ENCODE measurements at places on chromosomes 6 and 20.

DNA sequence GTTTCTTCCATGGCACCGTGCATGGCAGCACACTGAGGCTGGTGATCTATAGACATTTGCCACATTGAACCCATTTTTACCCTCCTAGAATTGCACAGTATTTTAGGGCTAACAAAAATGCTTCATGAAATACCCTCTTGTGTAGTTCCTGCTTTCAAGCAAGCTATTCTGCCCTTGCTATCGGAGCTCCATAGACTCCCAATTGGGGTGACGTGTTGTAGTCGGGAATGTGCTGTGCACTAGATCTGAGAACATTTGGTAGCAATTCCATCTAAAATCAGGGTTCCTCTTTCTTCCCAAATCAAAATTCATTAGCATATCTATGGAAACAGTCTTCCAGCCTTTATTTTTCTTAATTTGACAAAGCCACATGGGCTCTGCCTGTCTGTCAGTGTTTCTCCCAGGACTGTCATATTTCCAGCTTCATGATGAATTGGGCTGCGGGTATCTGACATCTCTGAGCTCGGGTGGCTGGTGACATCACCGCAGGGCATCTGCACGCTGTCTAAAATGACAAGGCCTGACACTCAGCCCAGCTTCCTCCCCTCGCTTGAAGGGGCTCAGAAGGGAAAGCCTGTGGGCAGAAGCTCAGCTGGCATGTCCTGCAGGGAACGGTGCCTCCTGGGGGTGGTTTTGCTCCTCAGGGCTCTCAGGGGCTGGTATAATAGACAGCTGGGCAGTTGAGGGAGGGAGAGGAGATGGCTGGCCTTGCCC, 406.4 kb downstream of the QKI start:
- DNase-seq, result peak; percentile 22

- no peak for DNase-seq
Measured at GRCh38 chr6:80988892-80989291, 763.6 kb downstream of the TENT5A start.

GRCh38 chr6:131063764-131064272, 773 bp upstream of the EPB41L2 start:
- peak; percentile 8 for DNase-seq

DNA sequence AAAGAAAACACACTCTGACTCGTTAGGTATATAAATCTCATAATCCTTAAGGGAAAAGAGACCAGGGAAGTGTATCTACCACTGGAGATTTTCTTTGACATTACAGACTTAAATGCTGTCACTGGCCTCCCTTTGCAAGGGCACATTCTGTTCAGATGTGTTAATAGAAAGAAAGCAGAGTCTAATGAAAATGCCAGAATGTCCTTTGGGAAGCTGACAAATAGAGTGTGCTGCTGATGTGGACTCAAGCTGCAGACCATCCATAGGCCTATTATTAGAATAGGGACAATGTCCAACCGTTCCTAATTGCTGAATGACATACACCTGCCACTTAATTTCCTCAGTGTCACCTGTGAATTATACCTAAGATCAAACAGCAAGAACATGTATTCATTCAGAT, 41.2 kb downstream of the SLC35D3 start:
- no peak for DNase-seq

DNA sequence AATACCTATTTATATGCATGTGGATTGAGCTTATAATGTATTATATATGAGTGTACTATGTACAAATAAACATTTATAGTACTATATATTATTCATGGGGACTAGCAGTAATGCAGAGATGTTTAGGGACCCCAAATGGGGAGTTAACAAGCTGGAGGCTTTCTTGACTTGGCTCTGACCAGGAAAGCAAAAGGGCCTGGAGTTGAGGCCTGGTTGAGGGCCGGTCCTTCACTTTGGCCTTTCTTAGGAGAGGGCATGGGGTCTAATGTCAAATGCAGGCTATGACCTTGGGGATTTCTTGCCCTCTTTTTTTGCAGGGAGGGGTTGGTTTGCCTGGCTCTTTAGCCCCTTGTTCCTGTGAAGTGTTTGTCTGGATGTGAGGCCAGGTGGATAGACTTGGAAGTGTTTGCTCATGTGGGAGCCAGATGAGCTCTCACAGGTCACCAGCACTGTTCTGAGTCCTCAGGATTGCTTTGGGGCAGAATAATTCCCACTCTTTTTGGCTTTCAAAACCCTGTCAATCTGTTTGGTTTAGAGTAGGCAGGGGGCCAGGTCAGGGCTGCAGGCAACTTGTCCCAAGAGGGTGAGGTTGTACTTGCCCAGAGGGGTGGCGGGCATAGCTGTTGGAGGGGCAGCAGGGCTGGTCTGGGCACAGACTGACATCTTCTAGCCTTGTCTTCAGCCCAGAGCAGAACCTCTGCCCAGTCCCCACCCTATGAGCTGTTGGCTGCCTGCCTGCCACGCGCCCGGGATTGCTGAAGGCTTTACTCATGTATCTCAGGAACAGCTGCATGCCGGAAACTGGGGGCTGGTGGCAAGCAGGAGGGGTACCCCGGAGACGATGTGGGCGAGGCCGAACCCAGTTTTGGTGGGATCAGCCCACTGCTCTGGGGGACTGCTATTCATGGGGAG, 14.6 kb downstream of the TJAP1 start:
- no peak for DNase-seq

GRCh38 chr6:38527371-38527770, 112.4 kb downstream of the BTBD9 start:
- no peak for DNase-seq

DNA sequence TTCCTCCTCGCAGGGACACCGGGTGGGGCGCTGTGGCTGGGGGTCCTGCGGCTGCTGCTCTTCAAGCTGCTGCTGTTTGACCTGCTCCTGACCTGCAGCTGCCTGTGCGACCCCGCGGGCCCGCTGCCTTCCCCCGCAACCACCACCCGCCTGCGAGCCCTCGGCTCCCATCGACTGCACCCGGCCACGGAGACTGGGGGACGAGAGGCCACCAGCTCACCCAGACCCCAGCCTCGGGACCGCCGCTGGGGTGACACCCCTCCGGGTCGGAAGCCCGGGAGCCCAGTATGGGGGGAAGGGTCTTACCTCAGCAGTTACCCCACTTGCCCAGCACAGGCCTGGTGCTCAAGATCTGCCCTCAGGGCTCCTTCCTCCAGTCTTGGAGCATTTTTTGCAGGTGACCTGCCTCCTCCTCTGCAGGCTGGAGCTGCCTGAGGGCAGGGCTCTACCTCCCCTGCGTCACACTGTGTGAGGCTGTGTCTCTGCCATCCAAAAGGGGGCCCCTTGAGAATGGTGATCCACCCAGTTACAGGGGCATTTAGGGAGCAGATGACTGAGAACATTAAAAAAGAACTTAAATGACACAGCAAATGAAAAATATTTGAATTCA, 3.9 kb upstream of the CNPY3 start:
- peak; percentile 89 for DNase-seq

GRCh38 chr6:131629651-131630050, 1.6 kb upstream of the MED23 start:
- no peak for DNase-seq

GRCh38 chr6:79694156-79694555, 63.0 kb downstream of the SH3BGRL2 start:
- DNase-seq, result no peak

DNA sequence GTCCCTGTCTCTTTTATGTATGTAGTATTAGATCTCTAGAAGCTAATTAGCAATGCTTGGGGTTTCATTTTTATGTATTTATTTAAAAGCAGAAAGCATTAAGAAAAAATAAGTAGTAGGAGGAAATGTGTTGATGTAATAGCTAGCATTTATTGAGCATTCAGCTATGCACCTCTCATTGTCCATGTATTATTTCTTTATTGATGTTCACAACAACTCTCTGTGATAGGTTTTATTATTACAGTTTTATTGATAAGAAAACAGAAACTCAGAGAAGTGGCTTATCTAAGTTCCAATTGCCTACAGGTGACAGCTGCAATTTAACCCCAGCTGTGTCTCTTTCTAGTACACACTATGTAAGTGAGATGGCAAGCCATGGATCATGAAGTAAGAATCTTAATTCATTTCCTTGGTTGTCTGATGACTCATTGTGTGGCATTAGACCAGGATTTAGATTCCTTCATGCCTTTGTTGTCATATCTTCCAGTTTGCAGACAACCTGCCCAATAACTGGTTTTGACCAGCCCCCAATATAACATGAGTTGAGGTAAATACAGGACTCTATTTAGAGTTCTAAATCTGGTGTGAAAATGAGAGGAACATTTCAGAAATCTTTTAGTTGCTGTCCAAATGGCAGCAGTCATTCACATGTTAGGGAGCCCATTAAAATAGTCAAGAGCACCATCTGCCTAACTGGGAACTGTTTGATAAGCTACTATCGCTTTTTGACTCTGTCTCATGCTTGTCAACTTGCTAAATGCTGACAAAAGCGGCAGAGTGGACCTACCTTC, 170.8 kb upstream of the PHACTR1 start:
- DNase-seq, result no peak

GRCh38 chr6:76250666-76251065, 178.2 kb upstream of the IMPG1 start:
- no peak for DNase-seq

- DNase-seq, result no peak
Measured at GRCh38 chr20:54848984-54849538, 373.7 kb downstream of the DOK5 start.

GRCh38 chr6:3414327-3415081, 42.3 kb downstream of the SLC22A23 start:
- peak; percentile 41 for DNase-seq

GRCh38 chr20:49476016-49476355, 6.5 kb downstream of the KCNB1 start:
- peak; percentile 27 for DNase-seq

DNA sequence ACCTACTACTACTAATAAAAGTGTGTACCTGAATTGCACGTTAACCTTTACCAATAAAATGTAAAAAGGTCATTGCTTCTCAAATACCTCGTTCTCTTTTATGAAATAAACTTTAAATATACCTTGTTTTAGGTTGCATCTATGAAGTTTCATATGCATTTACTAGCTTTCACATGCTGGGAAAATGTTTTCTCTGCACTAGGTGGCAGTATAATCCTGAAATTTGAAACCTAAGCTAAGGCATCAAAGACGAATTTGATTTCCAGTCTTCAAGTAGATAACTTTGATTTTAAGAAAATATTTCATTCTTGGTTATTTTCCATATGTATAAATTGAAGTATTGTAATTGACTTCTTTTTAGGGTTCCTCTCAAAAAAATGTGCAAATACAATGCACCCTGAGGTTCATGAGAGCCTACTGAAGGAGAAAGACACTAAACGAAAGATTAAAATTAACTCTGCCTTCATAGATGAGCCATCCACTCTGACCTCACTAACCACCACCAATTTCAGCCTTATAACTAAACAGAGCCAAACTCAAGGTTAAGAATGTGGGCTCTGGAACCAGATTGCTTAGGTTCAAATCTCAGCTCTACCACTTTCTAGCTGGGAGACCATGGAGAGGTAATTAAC, 7.3 kb upstream of the COL9A1 start:
- DNase-seq, result no peak

GRCh38 chr20:21395666-21396598, 1.4 kb downstream of the NKX2-4 start:
- DNase-seq, result peak; percentile 65

- no peak for DNase-seq
Measured at GRCh38 chr20:51122931-51123658, 100.2 kb upstream of the KCNG1 start.

DNA sequence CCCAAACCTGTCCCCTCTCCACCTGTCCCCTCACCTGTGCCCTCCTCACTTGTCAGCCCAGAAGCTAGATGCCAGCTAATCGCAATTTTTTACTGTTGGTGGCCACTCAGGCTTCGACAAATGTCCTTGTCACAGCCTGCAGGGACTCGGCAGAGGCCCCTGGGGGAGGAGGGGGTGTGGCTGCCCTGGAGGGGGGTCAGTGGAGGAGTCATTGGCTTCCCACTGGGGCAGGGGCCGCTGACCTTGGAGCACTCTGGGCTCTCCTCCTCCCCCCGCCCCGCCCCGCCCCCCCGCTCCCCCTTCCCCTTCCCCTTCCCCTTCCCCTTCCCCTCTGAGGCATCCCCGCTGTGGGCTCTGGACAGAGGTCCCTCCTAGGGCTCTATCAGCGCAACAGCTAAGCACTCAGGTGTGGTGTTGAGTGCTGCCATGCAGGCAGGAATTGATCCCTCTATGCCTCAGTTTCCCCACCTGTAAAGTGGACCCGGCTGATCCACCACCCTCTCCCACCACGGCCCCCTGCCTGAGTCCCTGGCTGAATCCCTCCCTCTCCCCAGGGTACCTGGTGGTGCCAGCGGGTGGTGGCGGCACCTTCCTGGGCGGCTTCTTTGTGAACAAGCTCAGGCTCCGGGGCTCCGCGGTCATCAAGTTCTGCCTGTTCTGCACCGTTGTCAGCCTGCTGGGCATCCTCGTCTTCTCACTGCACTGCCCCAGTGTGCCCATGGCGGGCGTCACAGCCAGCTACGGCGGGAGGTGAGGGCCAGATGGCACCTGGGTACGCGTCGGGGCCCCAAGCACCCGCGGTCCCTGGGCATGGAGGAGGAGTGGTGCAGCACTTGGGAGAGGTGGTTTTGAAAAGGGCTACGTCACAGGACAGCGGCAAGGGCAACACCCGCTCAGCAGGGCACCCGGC, 23.8 kb downstream of the SLCO4A1 start:
- DNase-seq, result no peak

DNA sequence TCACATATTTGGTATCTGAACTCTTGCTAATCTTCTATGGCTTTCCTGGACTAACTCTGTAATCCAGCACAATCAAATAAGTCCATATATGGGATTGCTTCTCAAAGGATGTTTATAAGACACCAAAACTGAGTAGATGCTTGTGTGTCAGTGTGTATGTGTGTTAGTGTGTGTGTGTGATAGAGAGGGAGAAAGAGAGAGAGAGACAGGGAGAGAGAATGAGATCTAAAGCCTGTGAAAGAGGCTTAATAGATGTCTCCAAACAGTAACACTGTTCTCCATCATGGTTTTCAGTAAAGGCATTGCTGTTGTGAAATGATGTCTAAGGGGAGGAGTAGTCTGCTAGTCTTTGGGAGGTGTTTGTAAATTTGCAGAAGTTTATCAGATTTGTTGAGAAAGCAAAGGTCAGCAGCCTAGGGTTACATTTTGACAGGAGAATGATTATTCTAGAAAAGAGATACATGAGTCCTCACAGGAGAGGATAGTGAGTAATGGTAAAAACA, 73.9 kb upstream of the MLIP start:
- DNase-seq, result no peak

- DNase-seq, result no peak
Measured at GRCh38 chr20:709991-710779, 34.6 kb upstream of the SCRT2 start.

GRCh38 chr6:100184473-100184872, 190.4 kb upstream of the MCHR2 start:
- no peak for DNase-seq

- no peak for DNase-seq
Measured at GRCh38 chr6:109006818-109007217, 87.8 kb downstream of the SESN1 start.

- no peak for DNase-seq
Measured at GRCh38 chr6:18842534-18842933, 455.4 kb downstream of the RNF144B start.

GRCh38 chr6:37654727-37655500, 42.8 kb downstream of the MDGA1 start:
- no peak for DNase-seq

- DNase-seq, result no peak
Measured at GRCh38 chr6:28875191-28875747, 48.5 kb downstream of the TRIM27 start.

Data from ELF-1 (cell line).